Stimulated activated CD8-positive, alpha-beta memory T cell treated with anti-CD3 and anti-CD28 coated beads, Interleukin-2, amount 100 ng/mL, for 1 hour (primary cell): ENCODE measurements at places on chromosomes 4 and X.
A peak's percentile ranks its signal among the peaks of the same experiment; 100 is the strongest.

DNA sequence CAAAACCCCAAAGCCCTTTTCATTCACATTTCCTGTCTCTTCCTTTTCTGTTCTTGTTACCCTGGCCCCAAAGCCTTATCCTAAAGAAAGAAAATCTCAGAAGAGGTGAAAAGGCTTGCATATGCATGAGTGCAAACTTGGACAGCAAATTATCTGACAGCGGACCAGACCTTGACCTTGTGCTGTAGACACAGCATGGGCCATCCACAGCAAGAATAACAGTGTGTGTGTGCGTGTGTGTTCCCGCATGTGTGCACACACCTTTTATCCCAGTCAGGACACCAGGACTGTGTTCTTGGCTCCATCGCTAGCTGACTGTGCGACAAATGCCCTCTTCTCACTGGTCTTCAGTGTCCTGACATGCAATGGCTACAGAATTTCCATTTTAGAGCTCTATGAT is 35.3 kb downstream of the ZBTB49 start:
- DNase-seq = no peak

- DNase-seq = no peak
Observed at GRCh38 chr4:177070533-177071058, 239.1 kb upstream of the NEIL3 start.

GRCh38 chr4:40283413-40283812 is 51.7 kb upstream of the CHRNA9 start:
- DNase-seq = no peak

DNA sequence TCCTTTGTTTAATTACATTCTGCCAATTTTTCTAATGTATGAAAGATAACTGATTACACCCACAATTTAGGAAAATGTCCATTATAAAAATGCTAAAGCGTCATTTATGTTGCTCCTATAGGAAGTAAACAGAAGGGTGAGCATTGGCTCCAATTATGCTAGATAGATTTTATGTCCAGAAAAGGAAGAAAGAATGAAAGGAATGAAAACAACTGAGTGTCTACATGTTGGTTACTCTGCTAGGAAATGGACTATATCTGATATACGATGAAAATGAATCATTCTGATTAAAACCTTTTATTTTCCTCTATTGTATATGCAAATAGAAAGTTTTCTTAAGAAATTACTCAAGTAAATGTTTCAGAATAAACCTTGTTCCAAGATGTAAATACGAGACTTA is 1.6 kb downstream of the ENAM start:
- no peak for DNase-seq

DNA sequence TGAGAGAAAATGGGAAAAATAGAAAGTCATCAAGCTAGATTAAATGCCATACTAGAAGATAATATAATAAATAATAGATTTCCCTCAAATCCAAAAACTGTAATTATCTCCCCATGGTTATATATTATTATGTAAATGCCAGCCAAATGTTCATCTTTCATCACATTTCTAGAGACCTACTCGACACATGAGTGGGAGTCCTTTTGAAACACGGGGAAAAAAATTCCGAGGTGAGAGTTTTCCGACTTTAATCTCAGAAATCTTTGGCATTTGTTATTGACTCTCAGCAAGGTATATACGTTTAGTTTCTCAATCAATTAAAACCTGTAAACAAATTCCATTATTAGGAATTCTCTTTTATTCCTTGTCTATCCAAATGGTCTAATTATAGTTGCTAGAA is 465.4 kb upstream of the SMIM31 start:
- DNase-seq = no peak

DNA sequence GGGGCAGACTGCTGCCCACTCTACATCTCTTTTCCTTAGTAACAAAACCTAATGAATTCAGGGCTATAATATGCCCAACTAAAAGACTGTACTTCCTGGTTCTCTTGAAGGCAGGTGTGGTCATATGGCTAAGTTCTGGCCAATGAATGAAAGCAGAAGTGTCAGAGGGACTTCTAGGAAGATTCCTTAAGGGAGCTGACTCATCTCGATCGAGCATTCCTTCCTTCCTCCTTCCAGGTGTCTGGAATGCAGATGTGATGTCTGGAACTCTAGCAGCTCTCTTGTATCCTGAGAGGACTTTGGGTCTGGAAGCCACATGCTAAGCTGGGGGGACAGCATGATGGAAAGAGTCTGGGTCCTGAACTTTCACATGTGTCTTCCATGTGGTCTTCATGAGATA is 116.2 kb upstream of the STX18 start:
- DNase-seq = no peak

GRCh38 chrX:154695911-154696675 is 42.7 kb upstream of the CTAG2 start:
- no peak for DNase-seq

GRCh38 chrX:46268412-46268811 is 276.8 kb downstream of the ZNF674 start:
- DNase-seq = no peak

GRCh38 chrX:53714580-53715345 is 28.2 kb upstream of the HUWE1 start:
- DNase-seq = peak; percentile 16

DNA sequence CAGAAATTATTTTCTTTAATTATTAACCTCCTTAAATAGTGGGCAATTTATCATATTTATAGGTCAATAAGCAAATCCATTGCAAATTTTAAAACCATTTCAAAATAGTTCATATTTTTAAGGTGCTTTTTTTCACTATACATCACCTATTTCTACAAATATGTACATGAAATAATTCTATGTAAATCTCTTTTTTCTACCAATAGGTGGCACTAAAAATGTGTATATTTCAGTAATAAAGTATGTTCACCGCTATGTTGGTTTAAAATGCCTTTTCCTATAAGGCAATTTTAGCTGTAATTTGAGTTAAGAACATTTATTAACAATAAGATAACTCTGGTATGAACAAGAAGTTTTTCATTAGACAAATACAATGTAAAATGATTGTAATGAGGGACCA is 672.2 kb downstream of the KCTD8 start:
- DNase-seq = no peak

- DNase-seq = no peak
Observed at GRCh38 chr4:88143504-88143903, 14.9 kb downstream of the ABCG2 start.

DNA sequence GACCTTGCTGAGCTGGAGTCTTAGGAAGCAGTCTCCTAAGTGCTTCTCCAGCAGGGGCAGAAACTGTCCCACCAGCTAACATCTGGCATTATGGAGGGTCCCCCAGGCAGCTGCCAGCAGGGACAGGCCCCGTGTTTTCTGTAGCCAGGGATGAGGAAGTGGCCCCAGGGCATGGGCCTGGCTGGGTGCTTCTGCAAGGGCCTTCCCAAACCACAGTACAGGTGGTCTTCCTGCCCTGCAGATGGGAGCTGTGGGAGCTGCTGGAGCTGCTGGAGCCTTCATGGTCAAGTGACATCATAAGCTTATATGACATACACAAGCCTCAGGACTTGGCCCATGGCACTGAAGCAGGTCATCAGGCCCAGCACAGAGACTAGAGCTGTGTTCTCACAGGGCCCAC is 5.0 kb upstream of the MSANTD1 start:
- DNase-seq = no peak

GRCh38 chr4:85556283-85556682 is 81.3 kb downstream of the ARHGAP24 start:
- DNase-seq = no peak

DNA sequence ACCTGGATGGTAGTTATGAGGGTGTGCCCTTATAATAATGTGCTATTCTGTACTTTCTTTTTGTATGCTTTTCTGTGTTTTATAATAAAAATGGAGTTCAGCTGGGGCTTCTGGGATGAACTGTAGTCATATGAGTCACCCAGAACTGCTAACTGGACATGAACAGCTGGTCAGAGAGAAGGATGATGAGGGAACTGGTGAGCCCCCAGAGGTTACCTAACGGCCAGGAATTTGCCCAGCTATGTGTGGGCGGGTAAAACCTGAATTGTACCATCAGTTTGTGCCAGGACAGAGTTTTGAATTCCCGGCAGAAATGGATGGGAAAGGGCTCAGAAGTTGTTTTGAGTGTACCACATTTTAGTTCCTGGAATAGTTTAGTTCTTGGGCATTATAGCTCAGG is 138.0 kb upstream of the USP9X start:
- DNase-seq = no peak

DNA sequence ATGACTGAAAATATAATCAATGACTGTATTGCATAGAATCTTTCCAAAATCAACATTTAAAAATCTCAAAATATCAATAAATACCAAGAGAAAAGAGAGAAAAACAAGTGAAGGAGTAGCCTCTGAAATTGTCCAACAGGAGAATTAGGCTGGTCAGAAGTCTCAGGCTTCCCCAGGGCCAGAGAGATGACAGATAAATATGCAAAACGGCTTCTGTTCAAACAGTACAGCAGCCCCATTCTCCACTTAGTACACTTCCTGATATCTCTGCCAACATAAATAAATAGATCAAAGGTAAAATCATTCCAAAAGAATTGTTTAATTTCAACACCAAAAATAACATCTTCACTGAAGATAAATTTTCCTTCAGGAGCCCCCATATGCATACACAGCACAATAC is 204.7 kb upstream of the GABRA2 start:
- DNase-seq = no peak

GRCh38 chr4:40992472-40993295 is 221.7 kb downstream of the APBB2 start:
- no peak for DNase-seq

DNA sequence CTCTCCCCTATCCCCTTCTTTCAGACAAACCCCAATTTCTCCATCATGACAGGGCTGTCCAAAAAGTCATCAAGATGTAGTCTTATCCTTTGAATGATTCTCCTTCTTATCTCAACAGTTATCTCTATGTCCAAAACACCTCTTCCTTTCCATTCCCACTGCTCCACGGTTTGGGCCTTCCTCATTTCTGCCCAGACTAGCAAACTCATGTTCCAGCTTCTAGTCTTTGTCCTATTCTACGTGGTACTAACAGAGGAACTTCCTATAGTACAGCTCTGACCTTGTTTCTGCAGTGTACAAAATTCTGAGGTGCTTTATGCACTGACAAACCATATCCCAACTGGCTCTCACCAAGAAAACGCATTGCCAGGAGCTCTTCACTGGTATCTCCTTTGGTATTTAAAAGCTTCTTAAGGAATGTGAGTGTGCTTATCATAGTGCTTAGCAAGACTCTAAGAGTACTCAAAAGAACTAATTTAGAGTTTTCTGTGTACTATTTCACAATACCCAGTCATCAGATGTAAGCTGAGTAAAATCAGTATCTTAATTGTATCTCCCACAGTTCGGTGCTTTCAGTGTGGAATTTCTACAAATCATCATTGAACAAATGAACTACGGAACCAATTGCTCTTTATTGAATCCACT is 65.5 kb downstream of the MAML3 start:
- no peak for DNase-seq

DNA sequence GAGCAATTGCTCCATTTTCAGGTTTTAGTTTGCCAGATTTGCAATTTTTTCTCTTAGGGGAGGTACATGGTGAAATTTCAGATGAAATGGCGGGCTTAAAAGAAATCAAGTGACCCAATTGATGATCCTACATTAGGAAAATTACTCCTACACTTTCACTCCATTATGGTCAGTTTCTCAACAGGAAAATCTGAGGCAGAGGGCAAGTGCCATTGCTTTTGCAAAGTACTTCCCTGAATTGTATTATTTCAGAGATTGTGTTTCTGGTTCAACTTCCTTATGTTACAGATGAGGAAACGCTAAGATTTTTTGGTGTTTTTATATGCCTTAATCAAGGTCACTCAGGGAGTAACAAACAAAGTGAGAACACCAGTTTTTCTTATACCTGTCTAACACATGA is 302.2 kb downstream of the ARAP2 start:
- no peak for DNase-seq

GRCh38 chr4:70640192-70640591 is 11.6 kb downstream of the ENAM start:
- no peak for DNase-seq
